ENCODE measurements at places on chromosomes 6 and 20. TPM values are rescaled to one million over a fixed set of nuclear protein-coding genes. Genes with fewer than 3 reads are reported as not detected.

RBM12 gene
- 260 TPM for total RNA-seq

CLIC5 gene
- total RNA-seq: 0.20 TPM

APOM gene
- 3.9 TPM for total RNA-seq

ADGB gene
- total RNA-seq: not detected

EPB41L1 gene
- 31.1 TPM for total RNA-seq

DPPA5 gene
- 1.2 TPM for total RNA-seq

DNA sequence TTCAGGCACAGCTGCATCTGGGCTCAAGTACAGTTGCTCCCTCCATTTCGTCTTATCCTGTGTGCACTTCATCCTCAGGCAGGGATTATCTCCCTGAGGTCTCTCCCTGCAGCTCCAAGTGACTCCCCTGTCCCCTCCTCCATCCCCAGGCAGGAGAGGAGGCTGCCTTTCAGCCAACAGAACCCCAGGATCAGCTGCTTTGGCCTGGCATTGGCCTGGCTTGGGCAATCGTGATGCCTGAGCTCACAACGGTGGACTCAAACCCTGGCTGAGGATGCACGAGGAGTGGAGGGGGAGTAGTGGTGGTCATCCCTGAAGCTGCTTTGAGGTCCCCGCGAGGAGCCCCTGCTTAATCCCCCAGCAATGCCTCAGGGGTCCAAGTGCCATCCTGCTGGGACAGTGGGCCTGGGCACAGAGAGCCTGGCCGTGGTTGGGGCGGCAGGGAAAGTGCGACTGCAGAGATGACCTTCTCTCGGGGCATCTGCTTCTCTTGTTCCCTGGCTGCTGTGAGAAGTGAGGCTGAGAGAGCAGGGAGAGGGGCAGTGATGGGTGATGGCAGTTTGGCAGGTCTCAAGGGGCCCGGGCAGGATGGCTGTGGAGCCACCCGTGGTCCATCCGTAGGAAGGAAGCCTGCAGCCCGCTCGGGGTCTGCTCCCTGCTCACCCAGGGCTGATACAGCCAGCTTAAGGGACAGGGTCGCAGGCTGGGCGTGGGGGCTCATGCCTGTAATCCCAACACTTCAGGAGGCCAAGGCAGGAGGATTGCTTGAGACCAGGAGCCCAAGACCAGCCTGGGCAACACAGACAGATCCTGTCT is 6.0 kb upstream of the HRH3 start:
- DNase-seq: no peak

DNA sequence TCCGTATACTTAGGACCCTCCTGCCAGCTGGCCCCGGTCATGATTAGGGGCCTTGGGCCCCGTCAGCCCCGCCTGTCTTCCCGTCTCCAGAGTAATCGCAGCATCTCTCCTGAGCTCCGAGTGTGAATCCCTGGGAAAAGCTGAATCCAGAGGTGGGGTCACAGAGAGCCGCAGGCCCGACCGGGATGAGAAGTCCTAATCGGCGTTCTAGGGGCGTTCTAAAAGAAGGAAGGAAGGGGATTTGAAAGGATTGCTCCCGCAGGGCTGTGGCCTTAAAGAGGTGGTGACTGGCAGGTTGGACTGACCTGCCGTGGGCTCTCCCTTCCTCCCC is 371 bp downstream of the HMGN4 start:
- no peak for DNase-seq

DNA sequence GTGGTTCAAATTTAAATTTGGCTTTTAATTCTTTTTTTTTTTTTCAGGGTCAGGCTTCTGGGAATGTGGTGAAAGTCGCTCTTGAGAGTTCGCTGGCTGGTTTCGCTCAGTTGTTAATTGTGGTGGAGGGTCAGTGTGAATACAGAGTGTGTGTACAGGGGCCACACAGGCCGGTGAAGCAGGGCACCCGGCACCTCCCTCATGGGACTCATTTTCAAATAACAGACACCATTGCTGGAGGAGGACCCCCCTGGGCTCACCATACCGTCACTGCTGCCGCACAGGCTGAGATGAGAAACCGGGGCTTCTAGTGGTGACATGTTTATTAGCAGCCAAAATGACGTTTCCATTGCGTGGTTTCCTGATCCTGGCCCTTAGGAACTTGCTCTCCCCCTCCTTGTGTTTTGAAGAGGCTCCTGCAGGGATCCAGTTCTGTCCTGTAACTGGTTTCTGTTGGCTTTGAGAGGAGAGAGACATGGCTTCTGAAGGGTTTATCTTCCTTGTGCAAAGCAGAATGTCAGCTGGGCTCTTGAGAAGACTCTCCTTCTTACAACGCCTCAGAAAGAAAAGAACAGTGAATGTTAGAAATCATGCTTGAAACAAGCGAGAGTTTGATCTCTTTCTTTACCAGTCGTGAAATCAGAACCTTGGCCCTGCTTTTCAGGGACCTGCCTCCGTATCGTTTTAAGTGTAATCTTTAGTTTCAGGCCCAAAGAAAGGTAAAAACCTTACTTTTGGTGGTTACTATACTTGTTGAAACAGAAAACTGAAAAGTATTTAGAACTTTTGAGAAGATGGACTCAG is 37.8 kb downstream of the DUSP22 start:
- no peak for DNase-seq

- DNase-seq: peak; percentile 53
Measured at GRCh38 chr6:27838945-27839625, 73.1 kb downstream of the OR2B2 start.

DNA sequence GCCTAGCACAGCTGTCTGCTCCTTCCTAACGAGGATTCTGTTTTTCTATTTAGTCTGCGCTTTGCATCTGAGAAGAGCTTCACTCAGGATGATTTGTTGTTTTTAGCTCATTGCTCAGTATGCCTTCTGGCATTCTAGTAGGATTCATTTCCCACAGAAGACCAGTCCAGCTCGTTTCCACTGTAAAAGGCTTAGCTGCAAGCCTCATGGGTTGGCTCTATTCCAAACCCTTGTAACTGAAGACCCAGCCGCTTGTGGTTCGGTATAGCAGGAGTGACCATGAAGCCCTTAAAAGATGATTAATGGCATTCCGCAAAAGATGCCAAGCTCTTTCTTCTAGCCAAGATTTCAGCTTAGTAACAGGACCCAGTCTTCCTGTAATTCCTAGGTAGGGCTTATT is 7.2 kb downstream of the ADGRF1 start:
- DNase-seq: no peak

GRCh38 chr6:113381959-113382358 is 475.2 kb upstream of the MARCKS start:
- DNase-seq: no peak

GRCh38 chr6:150189122-150189521 is 46.3 kb downstream of the PPP1R14C start:
- no peak for DNase-seq

All from H9 (cell line).